ENCODE measurements at places on chromosomes 1 and 21.

DNA sequence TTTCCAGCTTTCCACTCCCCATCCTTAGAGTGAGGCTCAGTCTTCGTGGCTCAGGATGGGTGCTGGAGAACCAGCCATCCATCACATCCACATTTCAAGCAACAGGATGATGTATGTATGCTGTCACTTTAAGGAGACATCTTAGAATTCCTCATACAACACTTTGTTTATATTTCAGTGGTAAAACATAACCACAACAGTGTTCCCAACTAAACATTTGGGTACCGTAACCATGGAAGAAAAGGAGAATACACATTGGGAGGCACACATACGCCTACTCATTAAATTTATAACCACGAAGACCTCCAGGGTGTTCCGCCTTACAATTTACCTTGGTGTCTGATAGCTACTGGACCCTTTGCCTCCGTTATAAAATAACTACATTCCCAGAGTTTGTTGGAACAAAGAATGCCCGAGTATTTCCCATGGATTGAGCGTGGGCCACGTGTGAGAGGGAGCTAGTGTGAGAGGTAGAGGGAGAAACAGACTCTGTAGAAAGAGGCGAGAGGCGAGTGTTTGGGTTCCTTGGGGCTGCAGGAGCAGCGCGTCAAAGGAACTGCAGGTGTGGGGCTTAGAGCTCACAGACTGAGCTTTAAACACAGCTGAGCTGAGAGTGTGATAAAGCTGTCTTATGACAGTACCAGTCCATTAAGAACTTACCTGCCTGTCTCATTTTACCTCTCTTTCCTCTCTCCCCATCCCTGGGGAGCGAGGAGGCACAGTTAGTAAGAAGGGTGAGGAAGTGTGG, 111.5 kb upstream of the USP24 start:
- no peak for DNase-seq

- no peak for DNase-seq
Observed at GRCh38 chr1:17873007-17873675, 118.0 kb downstream of the ACTL8 start.

DNA sequence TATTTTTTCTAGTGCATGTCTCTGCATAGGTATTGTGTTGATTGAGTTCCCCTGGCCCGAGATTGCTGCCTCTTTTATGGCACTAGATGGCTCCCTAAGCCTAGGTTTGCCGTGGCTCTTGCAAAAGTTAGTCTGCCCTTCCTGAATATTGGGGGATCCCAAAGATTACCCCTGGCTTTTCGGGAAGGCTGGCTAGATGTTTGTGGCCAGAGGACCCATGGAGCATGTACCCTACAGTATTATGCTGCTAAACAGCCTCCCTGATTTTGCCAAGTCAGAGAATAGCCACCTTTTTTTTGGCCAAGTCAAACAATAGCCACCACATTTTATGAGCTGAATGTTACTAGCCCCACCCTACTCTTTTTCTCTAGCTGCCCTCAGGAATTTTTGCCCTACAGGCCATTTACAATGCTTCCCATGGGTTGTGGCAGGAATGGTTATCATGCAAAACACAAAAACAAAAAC, 343.2 kb downstream of the OLFM3 start:
- no peak for DNase-seq

DNA sequence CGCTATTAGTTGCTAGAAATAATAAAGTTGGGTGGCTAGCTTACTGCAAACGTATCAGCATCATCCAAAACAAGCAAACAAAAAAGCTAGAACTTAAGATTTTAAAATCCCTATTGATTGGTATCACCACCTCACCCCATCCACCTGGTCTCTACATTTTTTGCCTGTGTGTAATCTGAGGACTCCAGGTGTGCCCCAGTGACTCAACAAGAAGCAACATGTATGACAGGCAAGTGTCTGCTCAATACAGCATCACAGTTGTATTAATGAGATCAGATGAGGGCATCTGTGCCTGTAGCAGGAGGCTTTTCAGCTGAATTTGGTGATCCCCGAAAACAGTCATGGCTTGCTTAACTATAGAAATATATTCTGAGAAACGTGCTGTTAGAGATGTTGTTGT, 14.6 kb upstream of the PAPPA2 start:
- no peak for DNase-seq

DNA sequence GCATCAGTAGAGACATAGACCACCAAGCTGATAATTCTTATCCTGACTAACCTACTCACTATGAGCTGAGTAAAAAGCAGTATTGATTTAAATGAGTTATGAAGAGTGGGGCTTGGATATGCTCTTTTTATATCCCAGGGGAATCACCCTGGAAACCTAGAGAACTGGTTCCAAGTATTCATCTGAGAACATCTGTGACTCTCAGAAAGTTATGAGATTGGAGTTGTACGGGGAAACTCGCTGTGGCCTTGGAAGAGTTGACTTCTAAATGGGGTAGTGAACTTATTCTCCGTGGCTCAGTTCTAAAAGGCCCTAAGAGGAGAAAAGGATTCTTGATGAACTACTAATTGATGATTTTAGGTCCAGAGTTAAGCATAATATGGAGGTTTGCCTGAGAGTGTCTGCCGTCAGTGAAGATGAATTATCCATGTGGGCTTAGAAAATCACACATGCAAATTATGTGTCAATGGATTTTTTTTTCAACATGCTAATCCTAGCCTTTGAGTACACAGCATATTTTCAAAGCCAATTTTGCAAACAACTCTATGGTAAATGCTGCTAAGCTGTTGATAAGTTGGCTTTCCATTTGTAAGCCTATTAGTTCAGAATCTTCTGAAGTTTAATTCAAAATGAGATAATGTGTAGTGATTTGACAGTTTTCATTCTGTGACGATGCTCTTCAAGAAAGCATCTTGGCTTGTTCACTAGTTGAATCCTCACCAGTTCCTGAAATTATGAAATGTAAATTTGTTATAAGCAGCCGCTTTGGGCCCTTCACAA, 122.7 kb downstream of the FGGY start:
- DNase-seq = no peak

DNA sequence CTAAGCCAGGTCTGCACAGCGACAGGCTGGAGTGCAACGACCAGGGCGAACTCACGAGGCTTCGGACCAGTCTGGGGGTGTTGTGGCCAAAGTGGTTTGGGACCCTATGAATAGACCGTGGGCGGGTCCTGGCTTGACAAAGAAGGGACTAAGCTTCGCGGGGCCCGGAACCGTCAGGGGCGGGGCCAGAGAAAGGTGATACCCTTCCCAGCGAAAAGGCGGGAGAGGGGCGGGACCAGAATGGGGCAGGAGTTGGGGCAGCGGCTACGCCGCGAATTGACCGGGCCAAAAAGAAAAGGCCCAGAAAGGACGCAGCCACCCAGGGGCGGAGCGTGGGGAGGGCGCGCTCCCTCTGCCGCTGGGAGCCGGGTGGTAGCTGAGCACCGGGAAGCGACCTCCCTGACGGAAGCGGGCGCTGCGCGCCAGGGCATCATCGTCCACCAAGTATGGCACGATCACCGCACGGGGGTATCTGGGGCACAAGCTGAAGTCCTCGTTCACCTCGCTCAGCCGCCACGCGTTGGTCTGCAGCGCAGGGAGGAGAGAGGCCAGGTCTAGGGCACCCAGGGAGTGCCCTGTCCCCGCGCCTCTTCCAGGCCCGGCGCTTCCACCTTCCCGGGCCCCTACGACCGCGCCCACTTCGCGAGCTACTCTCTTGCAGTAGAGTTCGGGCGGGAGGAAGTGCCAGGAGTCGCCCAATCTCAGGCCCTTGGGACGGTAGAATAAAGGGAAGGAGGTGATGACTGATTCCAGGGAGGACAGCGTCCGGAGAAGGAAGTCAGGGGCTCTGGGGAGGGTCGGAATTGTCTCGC, 6.7 kb upstream of the FAM167B start:
- no peak for DNase-seq

DNA sequence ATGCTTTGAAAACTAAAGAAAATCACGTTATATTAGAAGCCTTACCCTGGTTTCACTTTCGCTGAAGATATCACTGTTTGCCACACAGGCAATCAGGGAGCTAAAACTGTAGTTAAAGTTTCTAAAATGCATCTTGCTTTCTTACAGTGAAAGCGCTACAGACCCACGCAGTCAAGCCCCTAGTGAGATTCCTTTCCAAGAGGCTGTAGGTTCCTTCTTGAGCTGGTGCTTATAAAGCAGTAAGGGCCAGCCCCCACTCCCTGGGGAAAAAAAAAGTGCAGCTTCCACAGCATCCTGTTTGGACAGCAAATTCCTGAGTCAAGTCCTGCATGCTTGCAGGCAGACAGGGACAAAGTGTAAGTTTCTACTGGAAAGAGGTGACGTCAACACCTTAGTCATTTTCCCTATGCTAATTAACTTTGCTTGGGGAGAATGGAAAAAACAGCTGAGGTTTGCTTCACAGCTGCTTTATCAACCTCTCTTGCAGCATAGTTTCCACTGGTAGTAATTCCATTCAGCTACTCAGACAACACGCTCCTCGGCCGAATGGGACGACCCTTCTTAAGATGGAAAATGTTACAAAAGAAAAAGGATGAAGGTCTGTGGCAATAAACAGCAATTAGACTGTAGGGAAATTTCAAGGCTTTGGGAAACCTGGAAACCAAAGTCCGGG, 14.7 kb upstream of the KCNE1 start:
- DNase-seq = no peak

DNA sequence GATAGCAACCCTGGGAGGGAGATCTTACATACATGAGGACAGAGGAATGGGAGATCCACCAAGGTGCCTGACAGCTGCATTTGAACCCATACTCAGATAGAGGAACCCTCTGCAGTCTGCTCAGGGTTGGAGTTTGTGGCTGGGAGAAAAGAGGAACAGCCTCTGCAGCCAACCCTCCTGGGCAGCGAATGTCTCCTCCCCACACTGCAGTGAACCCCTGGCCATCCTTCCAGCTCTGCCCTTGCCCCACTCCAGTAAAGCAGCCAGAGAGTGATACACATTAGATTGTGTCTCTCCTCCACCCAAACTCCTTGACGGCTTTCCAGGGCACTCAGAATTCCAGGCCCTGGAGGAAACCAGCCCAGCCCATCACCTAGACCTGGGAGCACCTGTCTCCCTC, 137.7 kb downstream of the RUNX1 start:
- DNase-seq = no peak

DNA sequence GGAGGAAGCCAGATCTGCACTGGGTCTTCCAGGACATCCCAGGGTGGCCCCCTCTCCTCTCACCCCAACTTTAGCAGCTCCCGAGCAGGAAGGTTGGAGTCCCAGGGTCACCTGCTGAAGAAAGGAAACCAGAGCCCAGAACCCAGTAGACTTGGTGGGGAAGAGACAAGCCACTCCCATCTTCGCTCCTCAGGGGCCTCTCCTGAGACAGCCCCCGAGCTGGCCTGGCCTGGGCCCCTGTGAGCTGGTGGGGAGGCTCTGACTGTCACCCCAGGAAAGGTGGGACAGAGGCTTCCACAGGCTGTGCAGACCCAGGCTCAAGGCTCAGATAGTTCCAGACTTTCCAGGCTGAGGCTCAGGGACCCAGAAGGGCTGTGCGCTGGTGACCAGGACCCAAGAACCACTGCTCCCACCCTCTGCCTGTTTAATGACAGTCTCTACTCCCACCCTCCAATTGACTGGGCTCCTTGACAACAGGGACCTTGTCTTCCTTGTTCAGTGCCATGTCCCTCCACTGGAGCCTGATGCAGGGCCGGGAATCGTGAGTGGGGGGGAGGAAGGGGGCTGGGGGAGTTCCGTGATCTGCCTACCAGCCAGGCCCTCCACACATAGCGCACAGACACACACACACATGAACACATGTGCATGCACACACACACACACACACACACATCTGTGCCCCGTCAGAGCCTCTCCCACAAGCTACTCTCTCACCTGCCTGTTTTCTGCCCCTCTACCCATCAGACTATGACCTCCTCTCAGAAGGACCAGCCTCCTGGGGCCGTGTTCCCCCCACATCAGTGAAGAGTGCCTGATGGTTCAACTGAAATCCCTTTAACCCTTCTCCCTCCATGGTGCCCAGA, 401.2 kb downstream of the MATN1 start:
- no peak for DNase-seq

GRCh38 chr1:114462341-114462740, 48.7 kb downstream of the TRIM33 start:
- no peak for DNase-seq

- no peak for DNase-seq
Observed at GRCh38 chr1:71650119-71650518, 569.3 kb upstream of the ZRANB2 start.

- DNase-seq = no peak
Observed at GRCh38 chr21:42733037-42733627, 79.7 kb downstream of the PDE9A start.

GRCh38 chr1:115829947-115830346, 11.0 kb downstream of the NHLH2 start:
- no peak for DNase-seq

DNA sequence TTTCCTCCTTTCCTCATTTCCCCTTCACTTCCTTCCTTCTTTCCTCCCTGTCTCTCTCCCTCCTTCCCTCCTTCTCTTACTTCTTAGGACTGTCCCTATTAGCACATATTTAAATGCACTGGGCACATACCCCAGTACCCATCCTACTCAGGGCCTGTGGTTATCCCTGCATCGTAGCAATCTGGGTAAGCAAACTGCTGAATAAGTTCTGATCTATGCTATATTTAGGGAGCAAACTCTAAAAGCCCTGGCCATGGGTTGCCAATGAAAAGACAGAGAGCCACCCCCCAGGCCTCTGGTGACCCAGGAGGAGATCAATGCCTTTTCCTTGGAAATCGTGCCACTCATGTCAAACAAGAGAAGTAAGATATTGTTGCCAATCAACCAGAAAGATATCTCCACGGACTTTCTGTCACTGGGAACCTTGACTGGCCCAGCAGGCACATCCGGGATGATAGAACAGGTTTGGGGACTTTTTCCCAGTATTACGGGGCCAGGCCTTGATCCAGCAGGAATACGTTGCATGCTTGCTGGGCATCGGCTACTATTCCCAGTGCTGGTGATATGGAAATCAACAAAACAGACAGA, 5.4 kb downstream of the FAM3B start:
- no peak for DNase-seq

DNA sequence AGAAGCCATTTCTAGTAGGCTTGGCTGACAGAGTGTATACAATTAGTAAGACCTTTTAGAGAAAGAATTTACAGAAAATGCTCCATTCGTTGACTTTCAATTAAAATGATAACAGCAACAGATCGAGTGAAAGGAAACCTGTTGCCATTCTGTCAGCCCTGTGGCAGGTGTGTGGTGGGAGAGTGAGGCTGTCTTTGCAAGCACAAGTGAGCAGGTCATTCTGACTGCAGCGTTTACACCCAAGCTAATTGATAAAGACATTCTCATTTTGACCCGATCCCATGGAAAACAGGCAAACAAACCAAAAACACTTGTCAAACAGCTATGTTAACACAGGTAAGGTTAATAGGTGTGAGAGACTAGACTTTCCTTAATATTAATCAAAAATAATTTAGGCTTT, 257.3 kb downstream of the PTBP2 start:
- DNase-seq = no peak

GRCh38 chr1:109763646-109764415, at the start of gene EPS8L3:
Gene EPS8L3 (minus strand): TSS chr1:109763923. CDS start chr1:109761749, 2,174 bp downstream.
- no peak for DNase-seq

DNA sequence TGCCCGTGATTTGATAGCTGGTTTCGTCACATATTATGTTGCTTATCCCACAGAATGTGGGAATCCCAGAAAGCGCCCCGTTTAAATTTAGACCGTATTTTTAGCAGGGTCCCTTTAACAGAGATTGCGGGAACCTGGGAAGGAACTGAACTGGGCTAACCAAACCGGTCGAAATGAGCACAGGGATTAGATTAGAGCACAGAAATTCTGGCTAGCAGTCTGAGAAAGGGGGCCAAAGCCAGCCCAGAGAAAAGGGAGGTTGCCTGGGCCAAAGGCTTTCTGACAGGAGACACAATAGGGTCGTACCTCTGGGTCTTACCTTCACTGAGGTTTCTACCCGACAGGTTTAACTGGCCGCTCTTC, 327 bp downstream of the LRRC40 start:
- no peak for DNase-seq

Measured in hematopoietic multipotent progenitor cell treated with erythropoietin and hydrocortisone succinate and interleukin-3 and kit ligand, for 15 days (in vitro differentiated cells).